ENCODE measurements at places on chromosomes 16 and 17. TPM values are rescaled to one million over a fixed set of nuclear protein-coding genes. Genes with fewer than 3 reads are reported as not detected.

DNA sequence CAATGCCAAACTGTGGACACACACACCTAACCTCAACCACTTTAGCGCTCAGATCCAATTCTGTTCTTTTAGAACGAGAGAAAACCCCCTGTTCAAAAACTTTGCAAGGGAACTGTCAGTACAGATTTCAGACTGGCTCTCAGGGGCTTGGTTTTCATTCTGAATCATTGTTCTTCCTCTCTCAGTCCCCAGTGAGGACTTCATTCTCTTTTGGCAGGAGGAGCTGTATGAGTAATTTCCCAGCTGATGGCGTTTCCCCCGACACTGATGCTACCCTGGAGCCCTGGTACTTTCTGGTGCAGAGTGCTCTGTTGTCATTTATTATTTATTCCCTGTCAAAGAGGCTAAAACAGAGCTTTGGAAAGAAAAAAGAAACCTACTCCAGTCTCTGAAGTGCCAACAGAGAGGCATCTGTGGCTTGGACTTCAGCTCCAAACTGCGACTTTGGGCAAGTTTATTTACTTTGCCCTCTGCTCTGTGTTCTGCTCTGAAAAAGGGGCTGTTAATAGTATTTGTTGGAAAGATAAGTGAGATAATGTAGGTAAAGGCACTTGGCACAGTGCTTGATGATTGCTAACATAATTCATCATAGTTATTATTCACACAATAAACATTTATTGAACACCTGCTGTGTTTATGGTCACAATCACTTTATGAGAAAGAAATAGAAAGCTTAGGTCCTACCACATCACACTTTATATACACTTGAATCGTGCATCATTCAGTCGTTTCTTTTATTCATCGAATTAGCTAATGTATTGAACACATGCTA is 28.3 kb downstream of the ETV4 start:
- no peak for DNase-seq

The ADORA2B gene
- 1.1 TPM for polyA plus RNA-seq

The SLC13A2 gene
- polyA plus RNA-seq: 0.09 TPM

DNA sequence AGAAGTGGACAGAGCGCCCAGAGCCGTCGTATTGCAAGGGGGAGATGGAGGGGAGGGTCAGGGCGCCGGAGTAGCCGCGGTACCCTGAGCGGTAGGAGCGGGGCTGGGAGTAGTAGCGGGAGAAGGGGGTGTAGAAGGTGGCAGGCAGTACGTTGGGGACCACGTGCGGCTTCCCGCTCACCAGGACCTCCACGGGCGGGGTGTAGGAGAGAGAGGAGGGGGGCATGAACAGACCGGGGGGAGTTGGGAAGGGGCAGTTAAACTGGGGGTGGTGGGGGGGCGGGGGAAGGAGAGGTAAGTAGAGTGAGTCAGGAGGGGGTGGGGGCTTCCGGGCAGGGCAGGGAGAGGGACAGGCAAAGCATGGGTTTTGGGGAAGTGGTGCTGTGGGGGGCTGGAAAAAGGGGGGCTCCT is 16.8 kb downstream of the ST6GALNAC2 start:
- DNase-seq: no peak

- DNase-seq: no peak
Measured at GRCh38 chr16:68790944-68791343, 52.4 kb upstream of the TANGO6 start.

- DNase-seq: no peak
Measured at GRCh38 chr16:86962259-86962658, 354.9 kb downstream of the C16orf95 start.

GRCh38 chr16:23509782-23510163 is 521 bp downstream of the GGA2 start:
- no peak for DNase-seq

DNA sequence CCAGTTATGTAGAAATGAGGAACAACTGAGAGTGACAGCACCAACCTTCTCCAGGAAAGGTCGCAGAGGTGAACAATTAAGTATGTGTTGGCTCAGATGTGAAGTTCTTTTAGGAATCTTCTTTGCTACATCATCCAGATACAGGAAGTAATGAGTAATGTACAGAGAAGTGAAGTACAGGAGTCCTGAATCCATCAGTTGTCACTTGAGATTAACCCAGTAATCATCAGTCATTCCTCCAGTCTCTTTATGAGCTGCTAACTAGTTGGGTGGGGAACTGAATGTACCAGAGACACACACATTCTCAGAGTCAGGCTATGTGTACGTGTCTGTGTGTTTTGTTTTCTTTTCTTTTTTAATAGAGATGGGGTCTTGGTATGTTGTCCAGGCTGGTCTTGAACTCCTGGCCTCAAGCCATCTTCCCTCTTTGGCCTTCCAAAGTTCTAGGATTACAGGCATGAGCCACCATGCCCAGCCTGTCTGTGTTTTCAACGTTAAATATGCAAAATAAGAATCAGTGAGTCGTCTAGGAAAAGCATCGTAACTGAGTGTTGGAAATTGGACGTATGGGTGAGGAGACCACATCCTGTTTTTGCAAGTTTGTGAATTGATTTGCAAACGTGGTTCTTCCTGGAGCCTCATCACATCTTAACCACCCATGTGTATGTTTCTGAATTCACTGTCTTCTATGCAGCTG is 19.9 kb downstream of the ZNF200 start:
- no peak for DNase-seq

DNA sequence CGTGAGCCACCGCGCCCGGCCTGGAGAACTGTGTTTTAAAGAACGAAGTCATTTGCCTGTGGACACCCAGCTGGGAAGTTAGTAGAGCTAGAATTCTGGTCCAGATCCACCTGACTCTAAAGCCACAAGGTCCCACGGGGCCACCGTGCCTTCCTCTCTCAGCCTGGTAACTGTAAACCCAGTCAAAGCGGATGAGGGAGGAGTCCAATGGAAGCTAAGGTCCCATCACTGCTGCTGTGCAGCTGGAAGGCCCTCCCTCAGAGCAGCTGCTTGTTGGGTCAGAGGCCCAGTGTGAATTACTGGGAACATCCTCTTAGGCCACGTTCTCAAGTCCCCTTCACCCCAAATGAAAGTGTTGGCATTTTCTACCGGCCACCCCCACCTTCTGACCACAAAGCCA is 48.8 kb upstream of the CACNG5 start:
- no peak for DNase-seq

The METTL26 gene
- polyA plus RNA-seq: 110 TPM

GRCh38 chr16:11232852-11233726 is 22.9 kb downstream of the SOCS1 start:
- DNase-seq: peak; percentile 77

DNA sequence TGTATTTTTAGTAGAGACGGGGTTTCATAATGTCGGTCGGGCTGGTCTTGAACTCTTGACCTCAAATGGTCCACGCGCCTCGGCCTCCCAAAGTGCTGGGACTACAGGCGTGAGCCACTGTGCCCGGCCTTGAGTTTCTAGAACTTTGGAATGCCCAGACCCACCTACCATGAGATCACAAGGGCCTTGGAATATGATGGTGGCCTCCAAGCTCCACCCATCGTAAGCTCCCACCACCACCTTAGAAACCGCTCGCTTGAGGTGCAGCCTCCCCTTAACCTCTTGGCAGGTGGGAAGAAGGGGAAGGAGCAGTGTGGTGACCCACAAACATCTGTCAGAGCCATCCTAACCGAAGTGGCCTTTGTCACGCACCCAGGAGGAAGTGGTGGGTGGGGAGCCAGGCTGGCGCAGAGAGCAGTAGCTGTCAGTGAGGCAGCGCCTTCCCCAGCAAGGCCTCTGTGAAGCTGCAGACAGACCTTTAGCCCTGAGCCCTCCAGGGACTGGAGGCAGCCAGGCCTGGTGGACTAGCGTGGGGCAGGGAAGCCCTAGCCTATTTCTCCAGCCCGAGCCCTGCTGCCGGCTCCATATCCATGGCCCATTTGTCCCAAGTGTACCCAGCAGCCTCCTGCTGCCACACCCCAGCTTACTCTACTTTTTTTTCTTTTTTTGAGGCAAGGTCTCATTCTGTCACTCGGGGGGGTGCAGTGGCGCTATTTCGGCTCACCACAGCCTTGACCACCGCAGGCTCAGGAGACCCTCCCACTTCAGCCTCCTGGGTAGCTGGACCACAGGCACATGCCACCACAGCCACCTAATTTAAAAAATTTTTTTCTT is 13.1 kb upstream of the SEPHS2 start:
- no peak for DNase-seq

The ADAD2 gene
- polyA plus RNA-seq: 0.71 TPM

GRCh38 chr16:86117756-86118155 is 218.8 kb downstream of the IRF8 start:
- DNase-seq: no peak

The OSGIN1 gene
- 3.8 TPM for polyA plus RNA-seq

DNA sequence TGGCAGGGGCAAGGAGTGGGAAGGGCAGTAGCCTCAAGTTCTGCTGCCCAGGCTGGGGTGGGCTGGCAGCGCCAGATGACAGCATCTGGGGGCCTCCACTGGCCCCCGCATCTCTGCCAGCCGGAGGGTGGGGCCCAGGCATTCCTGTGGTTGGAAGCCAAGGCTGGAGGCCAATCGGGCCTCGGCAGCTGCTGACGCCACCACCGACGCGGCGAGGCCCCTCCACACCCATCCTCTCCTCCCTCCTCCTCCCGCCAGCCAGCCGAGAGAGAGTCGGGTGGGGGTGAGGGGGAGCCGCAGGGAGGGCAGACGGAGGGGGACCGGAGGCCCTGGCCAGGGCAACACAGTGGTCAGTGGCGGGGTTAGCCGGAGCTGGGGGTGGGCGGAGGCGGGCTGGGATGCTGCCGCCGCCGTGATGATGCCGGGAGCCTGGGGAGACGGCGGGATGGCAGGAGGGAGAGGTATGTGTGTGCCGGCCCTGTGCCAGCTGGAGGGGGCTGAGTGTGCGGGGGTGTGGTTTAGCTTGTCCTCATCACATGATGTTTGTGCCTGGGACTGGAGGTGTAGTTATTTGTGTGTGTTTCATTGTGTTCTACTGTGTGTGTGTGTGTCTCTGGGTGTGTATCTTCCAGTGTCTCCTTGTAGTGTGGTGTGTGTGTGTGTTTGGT is 36.6 kb downstream of the ARHGAP23 start:
- no peak for DNase-seq

- peak; percentile 86 for DNase-seq
Measured at GRCh38 chr17:28750178-28751047, 6.6 kb downstream of the TRAF4 start.

DNA sequence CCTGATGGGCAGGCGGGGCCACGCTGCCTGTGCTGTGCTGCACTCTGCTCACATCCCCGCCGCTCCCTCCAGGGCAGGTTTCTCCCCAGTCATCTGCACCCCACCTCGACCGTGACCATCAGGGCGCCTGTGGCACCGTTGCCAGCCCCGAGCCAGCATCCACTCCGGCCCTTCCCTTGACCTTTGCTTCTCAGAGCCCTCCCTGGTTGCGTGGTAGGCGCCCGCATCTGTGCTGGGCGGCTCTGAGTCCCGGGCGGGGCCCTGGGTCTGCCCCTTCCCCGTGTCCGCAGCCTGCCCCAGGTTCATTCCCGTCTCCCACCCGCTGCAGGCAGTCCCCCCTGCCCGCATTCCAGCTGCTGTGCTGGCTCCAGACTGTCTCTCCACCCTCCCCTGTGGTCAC is 33.2 kb downstream of the ZNF750 start:
- DNase-seq: no peak

- DNase-seq: no peak
Measured at GRCh38 chr16:85544016-85544415, 69.1 kb upstream of the GSE1 start.

- no peak for DNase-seq
Measured at GRCh38 chr17:7279448-7279847, 2.1 kb upstream of the SLC2A4 start.

The TNP2 gene
- polyA plus RNA-seq: not detected

- DNase-seq: peak; percentile 81
Measured at GRCh38 chr17:80261159-80261894, 675 bp downstream of the RNF213 start.

The OR1A2 gene
- not detected for polyA plus RNA-seq

The FMNL1 gene
- polyA plus RNA-seq: 79.5 TPM

The MYOCD gene
- 0.80 TPM for polyA plus RNA-seq

DNA sequence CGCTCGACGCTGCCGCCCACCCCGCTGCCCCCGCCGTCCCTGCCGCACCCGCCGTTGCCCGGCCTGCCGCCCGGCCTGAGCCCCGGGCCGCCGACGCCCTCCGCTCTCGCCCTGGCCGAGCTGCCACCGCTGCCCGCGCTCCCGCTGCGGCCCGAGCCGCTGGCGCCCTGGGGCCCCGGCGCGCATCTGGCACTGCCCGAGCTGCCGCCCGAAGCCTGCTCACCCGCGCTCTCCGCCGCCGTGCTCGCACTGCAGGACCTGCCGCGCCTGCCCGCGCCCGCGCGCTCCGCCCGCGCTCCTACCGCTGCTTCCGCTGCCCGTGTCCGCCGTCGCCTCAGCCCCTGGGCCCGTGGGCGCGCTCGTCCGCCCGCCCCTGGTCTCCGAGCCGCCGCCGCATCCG is 8.4 kb upstream of the CLDN9 start:
- DNase-seq: no peak

- DNase-seq: peak; percentile 52
Measured at GRCh38 chr17:79019632-79020584, 4.1 kb upstream of the C1QTNF1 start.

DNA sequence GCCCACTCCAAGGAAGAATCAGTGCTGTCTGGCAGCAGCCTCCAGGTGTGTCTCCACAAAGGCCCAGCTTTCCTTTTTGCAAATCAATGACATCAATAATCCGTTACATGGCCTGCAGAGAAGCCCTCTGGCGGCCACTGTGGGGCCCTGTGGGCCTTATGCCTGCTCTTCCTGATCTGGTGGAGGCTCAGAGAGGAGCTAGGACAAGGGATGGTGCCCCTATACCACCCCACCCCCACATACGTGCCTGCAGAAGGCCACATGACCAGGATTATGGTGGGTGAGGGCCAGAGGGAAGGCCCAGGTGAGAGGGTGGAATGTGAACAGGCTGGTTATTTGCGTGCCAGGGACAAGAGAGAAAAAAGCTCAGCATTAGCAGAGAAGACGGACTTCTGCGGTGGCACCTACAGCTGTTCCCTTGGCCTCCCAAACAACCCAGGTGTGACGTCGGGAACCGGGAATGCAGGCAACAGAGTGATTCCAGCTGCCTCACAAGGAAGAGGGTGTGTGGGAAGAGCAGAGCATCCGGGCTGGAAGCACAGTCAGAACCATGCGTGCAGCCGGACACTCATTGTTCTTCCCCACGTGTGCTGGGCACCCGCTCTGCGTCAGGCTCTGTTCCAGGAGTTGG is 22.5 kb downstream of the EIF4A3 start:
- no peak for DNase-seq

DNA sequence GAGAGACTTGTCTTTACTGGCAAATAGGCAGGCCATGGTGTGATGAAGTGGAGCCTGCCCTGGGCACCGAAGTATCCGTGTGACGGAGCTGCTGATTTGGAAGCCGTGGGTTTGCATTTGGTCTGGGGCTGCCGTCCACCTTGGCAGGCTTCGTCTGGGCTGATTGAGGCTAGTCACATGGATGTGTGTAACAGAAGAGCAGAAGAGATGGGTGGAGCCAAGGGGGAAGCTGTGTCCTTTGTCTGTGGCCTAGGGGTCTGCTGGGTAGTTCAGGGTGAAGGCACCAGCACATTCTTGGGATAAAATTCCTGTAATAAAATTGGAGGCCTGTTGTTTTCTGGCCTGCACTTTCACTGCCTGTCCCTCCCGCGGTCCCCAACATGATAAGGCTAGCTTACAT is 106.1 kb downstream of the AATF start:
- DNase-seq: no peak
